Stimulated activated CD8-positive, alpha-beta memory T cell treated with anti-CD3 and anti-CD28 coated beads, Interleukin-15, amount 100 ng/mL, for 24 hours (primary cell): ENCODE measurements at places on chromosomes 5 and 9.

DNA sequence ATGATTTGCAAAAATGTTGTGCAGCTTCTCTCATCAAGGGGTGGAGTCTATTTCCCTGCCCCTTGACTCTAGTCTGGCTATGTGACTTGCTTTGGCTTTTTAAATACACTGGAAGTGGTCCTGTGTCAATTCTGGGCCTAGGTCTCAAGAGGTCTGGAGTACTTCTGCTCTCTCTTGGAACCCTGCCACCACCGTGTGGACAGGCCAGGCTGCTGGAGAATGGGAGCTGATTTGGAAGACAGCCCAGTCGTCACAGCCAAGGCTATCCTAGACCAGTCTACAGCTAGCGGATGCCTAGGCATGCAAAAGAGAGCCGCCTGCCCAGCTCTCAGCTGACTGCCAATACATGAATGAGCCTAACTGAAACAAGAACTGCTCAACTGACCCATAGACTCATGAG lies 56.7 kb upstream of the CLINT1 start:
- no peak for DNase-seq

DNA sequence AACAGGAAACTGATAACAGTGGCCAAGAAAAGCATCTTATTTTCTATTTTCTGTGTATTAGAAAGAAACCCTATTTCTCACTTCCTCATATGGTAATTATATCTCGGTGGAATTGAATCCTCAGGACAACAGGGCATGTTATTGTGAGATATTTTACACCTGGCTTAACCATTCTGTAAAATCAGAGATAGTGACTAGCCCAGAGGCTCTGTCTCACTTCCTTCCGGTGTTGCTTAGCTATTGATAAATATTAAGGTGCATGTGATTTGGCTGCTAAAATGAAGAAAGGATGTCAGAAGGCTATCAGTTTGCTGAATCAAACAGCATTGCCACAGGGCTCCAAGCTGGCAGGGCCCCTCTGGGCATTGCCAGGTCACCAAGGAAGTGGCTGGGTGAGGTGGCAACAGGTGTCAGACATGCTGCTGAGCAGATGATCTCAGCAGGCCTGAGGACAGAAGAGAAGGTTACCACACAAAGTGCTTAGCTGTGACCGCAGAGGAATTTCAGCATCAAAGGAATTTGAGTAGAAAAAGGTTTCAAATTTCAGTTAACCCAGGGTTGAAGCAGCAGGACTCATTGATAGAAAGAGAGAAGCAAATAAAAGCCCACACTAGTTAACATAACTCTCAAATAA lies 330.7 kb downstream of the PDE4D start:
- DNase-seq: no peak

DNA sequence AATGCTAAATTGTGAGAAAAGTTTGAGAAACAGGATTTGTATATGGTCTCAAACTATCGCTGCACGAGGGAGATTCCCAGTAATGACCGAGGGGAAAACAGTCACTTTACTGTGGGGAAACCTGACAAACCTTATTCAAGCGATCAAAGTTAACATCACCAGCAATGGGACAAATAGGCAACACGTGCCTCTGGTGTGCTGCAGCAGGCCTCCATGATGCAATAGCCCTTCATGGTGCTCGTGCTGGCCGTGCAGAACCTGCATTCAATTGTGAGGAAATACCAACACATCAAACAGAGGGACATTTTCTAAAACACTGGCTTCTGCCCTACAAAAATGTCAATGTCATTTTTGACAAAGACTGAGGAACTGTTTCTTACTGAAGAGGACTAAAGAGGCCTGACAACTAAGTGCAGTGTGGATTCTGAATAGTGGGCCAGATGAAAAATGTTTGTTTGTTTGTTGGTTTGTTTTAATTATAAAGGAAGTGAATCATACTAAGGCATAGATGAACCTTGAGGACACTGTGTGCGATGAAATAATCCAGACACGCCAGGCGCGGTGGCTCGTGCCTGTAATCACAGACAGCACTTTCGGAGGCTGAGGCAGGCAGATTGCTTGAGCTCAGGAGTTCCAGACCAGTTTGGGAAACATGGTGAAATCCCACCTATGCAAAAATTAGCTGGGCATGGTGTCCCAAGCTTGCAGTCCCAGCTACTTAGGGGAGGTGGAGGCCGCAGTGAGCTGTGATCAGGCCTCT lies 17.6 kb upstream of the MARCHF6 start:
- no peak for DNase-seq

DNA sequence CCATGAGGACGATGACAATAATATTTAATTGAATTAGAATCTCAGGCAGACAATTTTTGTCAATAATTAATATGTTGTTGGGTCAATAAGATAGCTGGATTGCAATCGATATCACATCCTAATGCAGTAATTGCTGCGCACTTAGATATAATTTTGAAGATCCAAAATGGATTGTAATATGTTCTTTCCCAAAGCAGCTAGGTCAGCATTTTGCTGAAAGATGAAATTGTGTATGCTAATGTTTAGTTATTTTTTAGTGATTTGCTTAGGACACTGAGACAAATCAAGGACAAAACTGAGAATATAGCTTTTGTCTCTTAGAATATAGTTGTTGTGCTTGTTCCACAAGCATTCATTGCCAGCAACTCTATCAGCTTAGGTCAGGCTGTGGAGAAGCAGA lies 389.9 kb downstream of the MTRR start:
- DNase-seq: no peak

DNA sequence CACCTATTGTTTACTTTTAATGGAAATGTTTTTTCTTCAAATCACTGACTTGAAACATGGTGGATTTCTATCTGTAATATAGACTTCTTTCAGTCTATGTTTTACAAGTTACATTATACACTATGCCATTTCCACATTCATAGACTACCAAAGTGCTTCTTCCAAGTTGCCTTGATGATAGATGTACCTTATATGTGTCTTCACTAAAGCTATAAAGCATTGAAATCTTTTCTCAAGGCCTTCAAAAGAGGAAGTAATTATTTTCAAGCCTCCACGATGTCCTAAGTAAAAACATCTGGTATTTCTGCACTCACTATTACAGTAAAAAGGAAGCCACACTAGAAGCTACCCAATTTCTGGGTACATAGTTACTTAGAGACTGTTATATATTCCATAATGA lies 113.3 kb downstream of the FGF10 start:
- DNase-seq: no peak

DNA sequence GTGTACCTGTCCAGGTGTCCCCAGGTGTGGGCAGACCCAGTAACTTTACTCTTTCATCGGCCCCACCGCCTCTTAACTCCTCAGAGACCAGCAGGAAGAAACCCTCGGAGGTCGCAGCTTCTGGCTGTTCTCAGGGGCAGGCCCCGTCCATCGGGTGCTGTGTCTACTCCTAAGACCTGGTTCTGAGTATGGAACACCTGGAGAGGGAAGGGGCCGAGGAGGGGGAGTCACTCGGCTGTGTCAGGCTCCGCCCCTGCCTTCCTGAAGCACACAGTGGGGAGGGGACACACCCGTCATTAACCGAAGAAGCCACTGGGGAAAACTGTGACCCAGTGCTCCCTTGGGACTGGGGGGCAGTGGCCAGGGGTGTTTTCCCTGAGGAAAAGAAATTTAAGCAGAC lies 22.3 kb downstream of the NTNG2 start:
- no peak for DNase-seq

DNA sequence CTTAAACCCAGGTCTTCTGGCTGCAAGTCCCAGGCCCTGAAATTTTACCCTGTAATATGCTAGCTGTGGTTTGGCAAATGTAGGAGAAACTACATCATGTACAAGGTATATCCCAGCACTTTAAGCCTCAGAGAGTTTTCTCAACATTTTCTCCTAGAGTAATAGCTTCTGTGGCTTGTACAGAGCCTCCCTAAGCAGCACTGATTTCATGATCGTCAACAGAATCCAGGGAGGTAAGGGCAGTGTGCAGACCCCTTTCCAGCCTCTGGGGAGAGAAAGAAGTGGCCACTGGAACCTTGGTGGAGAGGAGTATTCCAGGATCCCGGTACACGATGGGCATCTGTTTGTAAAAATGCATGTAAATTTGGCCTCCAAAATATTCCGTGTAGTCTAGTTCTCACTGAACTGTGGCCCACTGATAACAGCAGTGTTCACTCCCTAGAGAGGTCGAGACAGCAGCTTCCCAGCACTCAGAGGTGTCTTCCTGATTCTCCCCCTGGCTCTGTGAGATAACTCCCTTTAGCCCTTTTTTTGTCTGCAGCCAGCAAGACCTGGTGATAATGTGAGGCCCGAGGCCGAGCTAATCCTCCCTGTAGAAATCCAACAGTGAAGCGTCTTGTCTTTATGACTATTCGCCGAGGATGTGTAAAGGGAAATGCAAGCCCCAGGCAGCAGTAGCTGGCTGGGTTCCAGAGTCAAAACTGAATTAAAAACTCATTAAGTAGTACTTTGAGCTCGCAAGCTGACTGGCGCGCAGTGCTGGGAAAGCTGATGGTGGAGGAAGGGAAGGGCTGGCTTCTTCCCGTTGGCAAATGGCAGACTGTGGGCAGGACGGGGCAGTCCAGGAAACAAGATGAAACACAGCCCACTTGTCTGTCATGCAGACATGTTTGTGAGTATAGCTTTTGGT lies 59.0 kb downstream of the MAP1B start:
- no peak for DNase-seq

DNA sequence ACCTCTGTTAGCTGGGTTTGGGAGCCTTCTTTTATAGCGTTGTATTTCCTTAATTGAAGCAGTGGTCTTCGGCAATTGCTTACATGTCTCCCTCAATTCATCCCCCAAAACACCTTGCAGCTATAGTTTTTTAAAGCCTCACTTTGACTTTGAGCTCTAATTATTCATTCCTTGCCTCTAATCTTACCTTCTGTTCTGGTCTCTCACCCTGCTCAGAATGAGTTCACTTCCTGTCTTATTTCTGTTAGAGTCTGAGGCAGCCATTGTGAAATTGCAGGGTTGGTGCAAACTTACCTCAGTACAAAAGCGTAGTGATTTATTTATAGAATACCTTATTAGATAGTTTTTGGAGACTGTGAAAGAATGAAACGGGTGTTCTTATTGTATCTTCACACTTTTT lies 35.0 kb downstream of the AOPEP start:
- DNase-seq: no peak

GRCh38 chr9:131382850-131383729 lies 10.8 kb upstream of the PRRC2B start:
- DNase-seq: no peak

- DNase-seq: no peak
Measured at GRCh38 chr9:123616707-123617106, 260.7 kb downstream of the CRB2 start.

GRCh38 chr9:131999692-132000551 lies 79.7 kb downstream of the MED27 start:
- no peak for DNase-seq

- DNase-seq: no peak
Measured at GRCh38 chr9:117783828-117784227, 79.6 kb downstream of the TLR4 start.

- no peak for DNase-seq
Measured at GRCh38 chr9:81132318-81132717, 557.0 kb downstream of the TLE1 start.

- DNase-seq: no peak
Measured at GRCh38 chr5:54944364-54944763, 41.0 kb downstream of the ESM1 start.

DNA sequence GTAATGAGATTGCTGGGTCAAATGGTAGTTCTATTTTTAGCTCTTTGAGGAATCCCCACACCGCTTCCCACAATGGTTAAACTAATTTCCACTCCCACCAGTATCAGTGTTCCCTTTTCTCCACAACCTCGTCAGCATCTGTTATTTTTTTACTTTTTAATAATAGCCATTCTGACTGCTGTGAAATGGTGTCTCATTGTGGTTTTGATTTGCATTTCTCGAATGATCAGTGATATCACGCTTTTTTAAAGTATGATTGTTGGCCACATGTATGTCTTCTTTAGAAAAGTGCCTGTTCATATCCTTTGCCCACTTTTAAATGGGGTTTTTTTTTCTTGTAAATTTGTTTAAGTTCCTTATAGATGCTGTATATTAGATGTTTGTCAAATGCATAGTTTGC lies 73.5 kb downstream of the MTAP start:
- DNase-seq: no peak

DNA sequence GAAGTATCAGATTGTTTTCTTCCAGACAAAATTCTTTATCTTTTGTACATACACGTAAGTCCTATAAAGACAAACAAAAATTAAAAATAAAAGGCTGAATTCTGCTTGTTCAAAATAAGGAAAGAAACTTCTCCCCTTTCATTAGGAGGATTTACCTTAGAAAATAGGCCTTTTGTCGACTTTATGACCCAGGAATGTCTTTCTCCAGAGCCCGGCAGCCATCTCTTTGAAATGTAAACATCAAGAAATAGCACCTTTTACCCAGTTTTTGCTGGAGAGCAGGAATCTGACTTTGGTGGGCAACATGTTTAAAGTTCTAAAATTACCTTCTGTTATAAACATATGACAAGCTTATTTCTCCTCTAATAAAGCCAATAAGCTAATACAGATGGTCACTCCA lies 373.0 kb upstream of the FTMT start:
- DNase-seq: no peak

DNA sequence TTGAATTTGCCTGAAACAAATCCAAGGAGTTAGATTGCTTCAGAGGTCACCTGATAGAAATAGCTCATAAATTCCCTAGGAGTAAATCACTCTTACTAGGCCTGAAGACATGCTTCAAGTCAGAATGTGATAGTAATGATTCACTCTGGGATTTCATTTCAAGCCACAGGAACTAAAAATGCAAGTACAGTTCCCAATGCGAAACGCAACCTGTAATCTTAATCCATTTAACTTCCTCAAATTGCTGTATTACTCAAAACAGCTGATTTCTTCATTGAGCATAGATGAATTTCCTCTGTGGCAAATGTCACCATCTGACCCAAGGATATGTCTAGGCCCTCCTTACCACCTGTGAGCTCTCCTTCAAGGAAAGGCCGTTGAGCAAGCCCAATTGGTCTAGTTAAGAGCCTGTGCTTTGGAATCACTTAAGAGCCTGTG lies 32.1 kb upstream of the IL6ST start:
- DNase-seq: no peak

DNA sequence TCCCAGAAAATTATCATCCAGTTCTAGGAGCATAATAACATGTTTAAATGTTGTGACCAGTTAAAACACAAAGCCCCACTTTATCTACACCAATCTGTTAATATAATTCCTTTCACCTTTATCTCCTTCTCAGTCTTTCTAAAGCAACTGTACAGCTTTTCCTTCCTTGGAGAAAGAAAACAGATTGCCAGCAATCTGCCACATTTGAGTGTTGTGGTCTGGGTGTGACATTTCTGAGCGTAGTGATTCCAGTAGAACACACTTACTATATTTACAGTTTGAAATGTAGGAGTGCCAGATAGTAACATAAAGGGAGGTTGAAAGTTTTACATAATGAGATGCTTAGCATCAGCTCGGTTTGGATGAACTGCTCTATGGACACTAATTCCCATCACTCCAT lies 76.1 kb downstream of the KCNN2 start:
- no peak for DNase-seq

DNA sequence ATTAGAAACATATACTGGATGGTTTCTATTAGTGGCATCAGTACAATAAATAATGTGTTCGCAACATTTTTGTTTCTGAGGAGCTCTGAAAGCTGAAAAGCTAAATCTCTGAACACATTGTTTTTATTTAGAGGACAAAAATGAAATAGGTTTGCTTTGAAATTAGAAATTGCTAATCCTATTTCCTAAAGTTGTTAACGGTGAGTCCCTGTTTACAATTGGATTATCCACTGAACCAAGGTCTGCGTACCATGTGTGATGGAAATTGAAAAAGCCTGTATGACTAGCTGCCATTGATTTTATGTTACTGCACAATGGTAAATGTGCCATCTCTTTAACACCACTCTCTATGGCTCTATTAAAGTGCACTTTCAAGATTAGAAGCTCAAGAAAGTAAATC lies 297.7 kb upstream of the NUDT12 start:
- DNase-seq: no peak
